GM12878 (cell line): ENCODE measurements at places on chromosomes 16 and 17. TPM values are rescaled to one million over a fixed set of nuclear protein-coding genes. Genes with fewer than 3 reads are reported as not detected.

ZG16 gene
- not detected in 2 replicates for polyA plus RNA-seq

SEZ6L2 gene
- not detected in 2 replicates for polyA plus RNA-seq

KREMEN2 gene
- polyA plus RNA-seq = 0.07 and 0.45 TPM in 2 replicates

ASGR1 gene
- polyA plus RNA-seq = not detected in 2 replicates

EXOC7 gene
- 48.5 and 59.0 TPM in 2 replicates for polyA plus RNA-seq

MT1M gene
- not detected in 2 replicates for polyA plus RNA-seq

PVALEF gene
- not detected in 2 replicates for polyA plus RNA-seq

ZSCAN10 gene
- polyA plus RNA-seq = 0.33 TPM in 1 of 2 replicates, not detected in the other

MARVELD3 gene
- 0.15 and 0.23 TPM in 2 replicates for polyA plus RNA-seq

SYT17 gene
- 2.6 and 3.7 TPM in 2 replicates for polyA plus RNA-seq

LDHD gene
- polyA plus RNA-seq = not detected in 2 replicates

ATF7IP2 gene
- polyA plus RNA-seq = 48.7 and 58.3 TPM in 2 replicates

G6PC1 gene
- polyA plus RNA-seq = not detected in 2 replicates

IL17C gene
- not detected in 2 replicates for polyA plus RNA-seq

DNA sequence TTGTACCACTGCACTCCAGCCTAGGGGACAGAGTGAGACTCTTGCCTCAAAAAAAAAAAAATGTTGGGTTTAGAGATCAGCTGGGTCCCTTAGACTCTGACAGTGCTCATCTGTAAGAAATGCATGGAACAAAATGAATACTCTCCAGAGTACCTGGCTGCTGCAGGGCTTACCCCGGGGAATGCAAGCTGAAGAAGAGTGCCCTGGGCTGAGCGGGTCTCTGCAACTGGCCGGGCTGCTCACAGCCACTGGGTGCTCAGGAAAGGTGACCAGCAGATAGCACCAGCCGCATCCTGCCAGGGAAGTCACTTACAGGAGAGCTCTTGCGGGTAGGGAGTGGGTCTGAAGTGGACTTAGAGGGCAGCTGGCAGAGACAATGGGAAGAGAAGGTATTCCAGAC is 82.1 kb downstream of the GAS7 start:
- no peak for DNase-seq

- no peak for DNase-seq
Measured at GRCh38 chr16:2009164-2009711, 383 bp downstream of the ZNF598 start.

DNA sequence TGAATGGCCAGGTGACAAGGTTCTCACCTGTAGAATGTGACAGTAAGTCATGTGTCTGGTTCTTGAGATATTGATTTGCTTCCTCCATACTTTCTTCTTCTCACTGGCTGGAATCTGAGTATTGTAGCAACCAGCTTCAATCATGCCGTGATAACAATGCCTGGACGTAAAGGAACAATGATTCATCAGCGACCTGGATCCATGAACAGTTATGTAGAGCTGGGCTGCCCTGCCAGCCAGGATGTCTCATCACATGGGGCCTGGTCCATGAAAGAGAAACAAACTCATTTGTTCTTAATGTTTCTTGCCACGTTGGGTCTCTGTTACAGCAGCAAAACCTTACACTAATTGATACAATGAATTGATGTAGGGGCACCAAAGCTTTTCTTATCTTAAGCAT is 627.2 kb downstream of the TOX3 start:
- no peak for DNase-seq

GRCh38 chr16:30920891-30921290 is 2.5 kb upstream of the FBXL19 start:
- no peak for DNase-seq

GRCh38 chr16:3798838-3799237 is 81.5 kb upstream of the TRAP1 start:
- no peak for DNase-seq

- no peak for DNase-seq
Measured at GRCh38 chr16:53511084-53511402, 8.0 kb upstream of the AKTIP start.

- DNase-seq = no peak
Measured at GRCh38 chr16:8565498-8565897, 24.8 kb downstream of the TMEM114 start.

DNA sequence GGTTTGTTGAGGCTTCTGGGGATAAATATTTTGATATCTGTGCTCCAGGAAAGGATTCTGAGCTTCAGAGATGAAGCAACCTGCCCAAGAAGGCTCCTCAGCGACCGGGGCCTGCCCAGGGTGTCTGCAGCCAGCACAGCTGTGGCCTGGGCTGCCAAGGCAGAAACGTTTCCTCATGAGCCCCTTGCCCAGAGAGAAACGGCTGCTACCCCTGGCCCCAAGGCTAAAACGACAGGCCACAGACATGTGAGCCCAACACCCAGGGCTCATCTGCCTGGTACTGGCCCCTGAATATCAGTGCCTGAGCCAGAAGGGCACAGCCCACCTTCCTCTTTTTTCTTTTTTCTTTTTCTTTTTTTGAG is 45.4 kb upstream of the RASD1 start:
- DNase-seq = no peak

- no peak for DNase-seq
Measured at GRCh38 chr17:33914125-33914524, 341.0 kb upstream of the CCL2 start.

DNA sequence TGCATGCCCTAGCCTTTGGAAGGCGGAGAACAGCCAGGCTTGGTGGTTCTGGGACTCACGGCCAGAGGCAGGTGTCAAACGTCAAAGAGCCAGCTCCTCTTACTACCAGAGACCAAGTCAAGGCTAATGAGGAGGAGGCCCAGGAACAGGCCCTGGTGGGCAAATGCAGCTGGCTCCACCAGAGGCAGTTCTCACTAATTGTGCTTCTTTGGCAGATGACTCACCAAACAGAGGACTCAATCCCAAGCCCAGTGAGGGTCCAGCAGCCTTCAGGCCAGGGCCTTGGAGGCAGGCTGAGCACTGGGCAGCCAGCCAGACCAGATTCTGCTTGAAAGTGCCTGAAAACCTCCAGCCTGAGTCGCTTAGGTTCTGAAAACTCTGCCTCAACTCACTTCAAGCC is 336.5 kb upstream of the CDH5 start:
- DNase-seq = no peak

DNA sequence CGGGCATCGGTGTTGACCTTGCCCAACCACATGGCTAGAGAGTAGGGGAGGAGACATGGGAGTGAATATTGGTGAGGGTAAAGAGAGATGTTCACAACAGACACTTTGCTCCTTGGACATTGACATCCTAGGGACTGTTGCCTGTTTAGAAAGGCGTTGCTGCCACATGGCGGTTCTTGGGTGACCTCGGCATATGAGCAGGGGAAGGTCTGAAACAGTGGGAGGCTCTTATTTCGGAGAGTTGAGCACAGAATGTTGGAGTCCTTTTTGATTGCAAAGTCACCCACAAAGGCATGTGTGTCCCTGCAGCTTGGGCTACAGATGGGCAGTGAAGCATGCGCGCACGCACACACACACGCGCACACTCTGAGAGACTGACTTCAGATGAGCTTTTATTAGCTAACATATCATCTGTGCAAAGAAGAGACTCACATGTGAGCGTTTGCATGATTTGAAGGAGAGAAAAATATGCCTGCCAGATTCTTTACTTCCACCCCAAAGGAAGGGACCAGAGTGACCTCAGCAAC is 104.4 kb downstream of the SHISA9 start:
- no peak for DNase-seq

GRCh38 chr17:45256114-45256966 is 5.6 kb downstream of the SPATA32 start:
- no peak for DNase-seq

DNA sequence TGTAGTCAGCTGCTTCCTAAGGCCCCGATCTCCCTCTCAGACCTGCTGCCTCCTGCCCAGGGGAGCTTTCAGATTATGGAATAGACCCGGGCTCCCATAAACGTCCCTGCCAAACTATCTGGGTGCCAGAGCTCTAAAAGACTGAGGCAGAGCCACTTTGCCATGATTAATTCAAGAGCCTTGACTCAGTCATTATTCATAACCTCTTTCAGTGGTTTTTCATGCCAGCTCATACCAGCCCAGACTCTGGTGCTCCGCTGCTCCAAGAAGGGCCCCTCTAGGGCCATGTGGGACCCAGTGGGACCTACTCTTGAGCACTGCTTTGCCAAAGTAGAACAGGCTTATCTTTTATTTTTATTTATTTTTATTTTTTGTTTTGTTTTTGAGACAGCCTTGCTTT is 23.9 kb downstream of the DNAI2 start:
- DNase-seq = no peak

- peak; percentile 45 for DNase-seq
Measured at GRCh38 chr16:85010931-85011845, at the start of gene ZDHHC7. Gene ZDHHC7, minus strand, starts transcription at chr16:85011535. Its CDS starts 20,917 bp downstream, at chr16:84990618.
